Osteoblast (primary cell): ENCODE measurements at places on chromosomes 4 and X. TPM values are rescaled to one million over a fixed set of nuclear protein-coding genes. Genes with fewer than 3 reads are reported as not detected.

Gene MTNR1A
- not detected in 2 replicates for total RNA-seq

Gene SSX2B
- not detected in 2 replicates for total RNA-seq

GRCh38 chrX:46254641-46255040, 290.6 kb downstream of the ZNF674 start:
- no peak for DNase-seq
- H3K4me1 ChIP-seq = peaks cover 10% of the 10 kb centered on the region
- no peaks in the 10 kb centered on the region for H3K36me3 ChIP-seq
- H3K27ac ChIP-seq = no peak overlapping the region

Gene PAGE2
- total RNA-seq = not detected in 2 replicates
